ENCODE measurements at places on chromosomes 4 and X.

- no peak for DNase-seq
These were observed 4.9 kb downstream of the CXCL2 start for GRCh38 chr4:74093981-74094623.

DNA sequence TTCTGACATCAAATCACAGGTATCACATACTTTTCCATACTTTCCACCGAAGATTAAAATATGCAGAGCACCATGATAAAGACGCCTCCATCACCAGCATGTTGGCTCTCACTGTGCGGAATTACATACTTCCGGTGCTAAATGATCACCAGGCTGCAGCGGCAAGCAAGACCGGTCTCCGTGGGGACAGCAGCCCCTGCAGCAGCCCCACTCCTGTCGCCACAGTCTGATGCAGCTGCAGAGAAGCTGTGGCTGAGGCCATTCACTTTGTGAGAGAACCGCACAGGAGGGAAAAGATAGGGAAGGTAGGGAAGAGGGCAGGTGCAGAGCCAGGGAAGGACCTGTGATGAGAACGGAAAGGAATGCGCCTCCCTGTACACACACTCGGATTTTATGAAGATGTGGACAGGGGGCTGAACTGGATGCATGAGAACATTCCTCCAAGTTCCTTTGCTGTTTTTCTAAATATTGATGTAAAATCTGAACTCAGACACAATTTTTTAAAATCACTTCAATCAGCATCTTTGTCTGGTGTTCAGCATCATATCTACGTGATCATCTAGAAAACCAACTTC lies 38.3 kb downstream of the AFAP1 start:
- DNase-seq, result no peak

GRCh38 chr4:57064811-57065711 lies 45.1 kb downstream of the IGFBP7 start:
- DNase-seq, result peak; percentile 92

- DNase-seq, result no peak
These were observed 11.6 kb downstream of the TXLNG start for GRCh38 chrX:16797841-16798240.

GRCh38 chr4:54852602-54853001 lies 194.8 kb downstream of the KIT start:
- no peak for DNase-seq

DNA sequence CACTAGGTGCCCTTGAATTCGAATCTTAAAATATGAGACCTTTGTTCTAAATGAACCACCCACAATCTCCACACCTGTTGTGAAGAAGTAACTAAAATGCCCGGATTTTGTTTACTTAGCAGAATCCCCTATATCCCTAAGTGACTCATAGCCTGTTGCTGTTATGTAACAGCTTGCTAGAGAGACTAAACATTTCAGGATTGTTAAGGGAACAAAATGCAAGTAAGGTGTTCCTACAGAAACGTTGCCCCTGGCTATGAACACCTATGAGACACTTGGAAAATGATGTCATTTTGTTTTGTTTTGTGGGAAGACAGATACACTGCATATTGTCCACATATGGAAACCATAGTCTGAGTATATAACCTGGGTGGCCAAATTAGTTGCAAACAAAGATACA lies 24.2 kb upstream of the MXRA5 start:
- DNase-seq, result no peak

GRCh38 chr4:71266090-71266794 lies 72.6 kb upstream of the SLC4A4 start:
- no peak for DNase-seq

GRCh38 chrX:11887175-11887574 lies 129.1 kb downstream of the MSL3 start:
- no peak for DNase-seq

DNA sequence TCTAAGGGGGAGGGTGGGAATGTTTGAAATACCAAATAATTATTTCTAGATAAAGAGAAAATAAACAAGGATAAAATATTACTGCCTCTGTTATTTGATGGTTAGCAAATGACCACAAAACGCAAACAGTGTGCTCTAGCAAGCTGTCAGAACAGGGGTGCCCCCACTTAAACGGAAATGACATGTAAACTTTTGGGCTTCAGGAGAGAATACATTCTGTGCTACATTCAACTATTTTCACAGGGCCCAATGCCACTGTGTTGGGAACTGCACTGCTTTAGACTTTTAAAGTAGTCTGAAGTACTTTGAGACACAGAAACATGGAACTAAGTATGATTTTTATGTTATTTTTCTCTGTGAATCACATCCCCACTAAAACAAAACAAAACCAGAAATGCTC lies 14.1 kb downstream of the CD40LG start:
- DNase-seq, result no peak

GRCh38 chr4:84887824-84888223 lies 78.7 kb downstream of the WDFY3 start:
- no peak for DNase-seq

DNA sequence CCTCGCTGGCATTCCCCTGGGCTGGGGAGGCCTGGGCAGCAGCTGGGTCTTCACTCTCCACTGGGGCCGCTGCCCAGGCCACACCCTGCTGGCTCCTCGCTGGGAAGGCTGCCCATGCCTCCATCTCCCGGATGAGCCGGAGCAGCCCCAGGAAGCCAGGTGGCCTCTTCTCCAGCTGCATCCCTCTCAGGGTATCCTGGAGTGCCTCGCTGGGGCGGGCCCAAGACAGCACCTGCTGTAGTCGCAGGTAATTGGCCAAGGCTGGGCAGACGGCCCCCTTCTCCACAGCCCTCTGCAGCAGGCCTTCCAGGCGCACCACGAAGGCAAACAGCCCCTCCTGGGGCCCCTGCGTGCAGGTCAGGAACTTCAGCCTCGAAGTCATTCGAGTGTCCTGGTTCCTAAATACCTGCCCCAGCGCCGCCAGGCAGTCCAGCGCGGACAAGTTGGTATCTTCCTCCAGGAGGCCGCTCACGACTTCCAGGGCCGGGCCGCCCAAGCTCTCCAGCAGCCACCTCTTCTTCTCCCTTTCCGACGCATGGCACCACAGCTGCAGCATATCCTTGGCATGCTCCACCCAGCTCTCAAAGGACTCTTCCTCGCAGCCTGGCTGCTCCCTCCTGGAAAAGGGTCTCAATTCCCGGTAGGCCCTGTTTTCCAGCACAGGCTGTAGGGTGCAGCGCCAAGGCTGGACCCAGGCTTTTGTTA lies 3.7 kb downstream of the PNMA6E start:
- DNase-seq, result no peak

DNA sequence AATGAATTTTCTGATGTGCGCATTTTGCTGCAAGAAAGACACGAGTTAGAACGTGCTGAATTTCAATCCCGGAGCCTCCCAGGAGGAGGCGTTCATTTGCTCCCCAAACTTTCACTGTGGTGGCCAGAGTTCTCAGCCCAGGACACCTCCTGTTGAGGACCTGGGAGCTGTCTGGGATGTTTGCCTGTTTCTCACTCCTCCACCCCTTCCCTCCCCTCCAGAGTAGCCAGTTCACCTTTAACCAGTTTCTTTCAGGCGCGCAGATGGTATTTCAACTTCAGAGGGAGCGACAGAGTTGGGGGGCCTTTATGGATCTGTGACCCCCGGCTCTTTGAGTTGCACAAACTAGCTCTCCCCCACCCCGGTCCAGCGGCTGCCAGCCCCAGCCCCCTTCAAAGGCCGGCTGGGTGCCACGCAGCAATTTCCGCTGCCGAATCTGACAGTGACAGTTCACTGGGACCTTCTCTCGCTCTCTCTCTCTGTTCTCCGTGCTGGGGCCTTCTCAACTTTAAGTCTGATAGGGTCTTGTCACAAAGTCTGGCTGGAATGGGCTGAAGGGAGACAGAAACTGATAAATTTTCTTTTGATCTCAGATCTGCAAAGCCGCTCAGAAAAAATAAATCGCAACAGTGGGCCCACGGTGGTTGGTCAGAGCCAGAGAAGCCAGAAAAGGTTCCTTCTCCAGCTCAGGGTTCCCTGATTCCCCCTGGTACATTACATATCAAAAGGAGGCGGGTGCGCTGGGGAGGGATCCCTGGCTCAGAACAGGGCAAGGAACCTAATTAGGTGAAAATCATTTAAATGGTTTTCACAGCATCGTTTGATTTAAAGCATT lies 100.0 kb upstream of the STX18 start:
- DNase-seq, result no peak
